Hair follicular keratinocyte (primary cell): ENCODE measurements at places on chromosomes 4 and X. TPM values are rescaled to one million over a fixed set of nuclear protein-coding genes. Genes with fewer than 3 reads are reported as not detected.

Gene PDHA1
- total RNA-seq, result 42.6 and 78.4 TPM in 2 replicates

Gene SHISA3
- not detected in 2 replicates for total RNA-seq

Gene CXCL11
- 0.15 and 1.2 TPM in 2 replicates for total RNA-seq

Gene CABS1
- total RNA-seq, result not detected in 2 replicates

Gene NKX6-1
- 0.04 TPM in 1 of 2 replicates, not detected in the other for total RNA-seq

Gene C4orf36
- total RNA-seq, result 5.5 and 6.0 TPM in 2 replicates

Gene EFNB1
- 224 and 293 TPM in 2 replicates for total RNA-seq

Gene ATP1B4
- not detected in 2 replicates for total RNA-seq

Gene NIPAL1
- total RNA-seq, result 9.4 and 13.7 TPM in 2 replicates

Gene TEX11
- not detected in 2 replicates for total RNA-seq

Gene ATOH1
- not detected in 2 replicates for total RNA-seq

Gene BEX1
- 0.31 and 4.8 TPM in 2 replicates for total RNA-seq

Gene SPOCK3
- 0.08 TPM in 2 replicates for total RNA-seq

Gene TSPAN7
- total RNA-seq, result 0.86 and 2.1 TPM in 2 replicates

Gene UGT2A1
- total RNA-seq, result not detected in 2 replicates

Gene NLRP2B
- not detected in 2 replicates for total RNA-seq

Gene ERCC6L
- 2.2 and 7.2 TPM in 2 replicates for total RNA-seq

Gene VEGFC
- 45.7 and 61.1 TPM in 2 replicates for total RNA-seq

Gene SGMS2
- 94.0 and 107 TPM in 2 replicates for total RNA-seq

Gene TLR10
- not detected in 2 replicates for total RNA-seq

Gene TMSB15A
- total RNA-seq, result 0.68 TPM in 1 of 2 replicates, not detected in the other

Gene LIMCH1
- under 0.01 and 0.08 TPM in 2 replicates for total RNA-seq

Gene MTCP1
- total RNA-seq, result 1.6 and 5.5 TPM in 2 replicates

Gene PRDM8
- total RNA-seq, result 8.0 and 11.0 TPM in 2 replicates

Gene COL4A6
- 27.5 and 38.7 TPM in 2 replicates for total RNA-seq

Gene CD38
- total RNA-seq, result not detected in 2 replicates

Gene ATP5ME
- total RNA-seq, result 211 and 300 TPM in 2 replicates

Gene TMPRSS11D
- not detected in 2 replicates for total RNA-seq
